ENCODE measurements at places on chromosomes 6 and 20. TPM values are rescaled to one million over a fixed set of nuclear protein-coding genes. Genes with fewer than 3 reads are reported as not detected.

The SLC17A2 gene
- not detected for total RNA-seq

The SLC22A1 gene
- not detected for total RNA-seq

DNA sequence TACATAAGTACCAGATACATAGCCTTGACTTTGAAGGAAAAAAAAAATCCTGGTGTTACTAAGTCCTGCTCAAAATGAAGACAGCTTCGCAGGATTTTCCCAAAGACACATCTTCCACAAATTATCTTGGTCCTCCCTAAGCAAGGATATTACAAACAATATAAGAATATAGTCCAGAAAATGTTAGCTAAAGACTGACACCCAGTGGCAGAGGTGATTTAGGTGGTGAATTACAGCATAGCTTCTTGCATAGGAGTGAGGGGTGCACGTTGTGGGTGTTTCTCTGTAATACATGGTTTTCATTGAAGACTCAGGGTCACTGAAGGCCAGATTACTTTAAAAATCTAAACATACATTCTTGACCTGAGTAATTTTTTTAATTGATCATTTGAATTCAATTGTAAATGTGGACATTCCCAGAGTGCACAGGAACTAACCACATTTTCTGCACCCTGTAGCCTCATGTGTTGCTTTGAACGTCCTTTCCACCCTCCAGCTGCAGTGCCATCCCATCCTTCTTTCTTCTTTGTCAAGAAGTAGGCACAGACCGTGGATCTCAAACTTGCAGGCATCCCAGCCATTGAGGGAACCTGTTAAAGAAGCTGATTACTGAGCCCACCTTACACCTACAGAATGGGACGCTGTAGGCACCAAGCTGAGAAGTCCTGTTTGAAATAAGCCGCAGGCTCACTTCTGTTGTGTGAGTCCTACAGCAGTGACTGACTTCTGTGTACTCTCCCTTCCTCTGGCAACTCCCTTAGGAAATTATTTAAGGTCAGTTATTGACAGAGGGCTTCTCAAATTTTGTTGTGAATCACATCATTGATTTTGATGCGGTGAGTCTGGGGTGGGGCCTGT, 102.6 kb downstream of the PERP start:
- ATAC-seq: no peak

The CDH4 gene
- under 0.01 TPM for total RNA-seq

DNA sequence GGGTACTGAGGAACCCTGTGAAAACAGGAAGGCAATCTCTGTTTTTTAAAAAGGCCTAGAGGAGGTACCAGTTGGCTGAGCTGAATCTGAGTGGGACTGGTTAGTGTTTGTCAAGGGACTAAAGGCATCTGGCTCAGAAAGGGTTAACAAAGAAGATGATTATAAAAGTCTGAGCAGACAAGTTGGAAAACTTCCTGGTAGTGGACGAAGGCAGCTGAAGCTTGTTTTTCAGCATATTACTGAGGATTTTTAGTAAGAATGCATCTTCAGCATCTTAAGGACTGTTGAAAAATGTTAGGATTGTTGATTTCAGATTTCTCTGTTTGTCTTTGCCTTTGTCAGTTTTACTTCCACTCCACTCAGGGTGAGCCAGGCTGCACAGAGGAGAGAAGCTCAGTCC, 5.1 kb downstream of the GPX5 start:
- no peak for ATAC-seq
